Activated CD4-positive, alpha-beta T cell treated with anti-CD3 and anti-CD28 coated beads, Interleukin-2, amount 10 ng/mL, durations not matched to agents 24 days and 14 days (primary cell): ENCODE measurements at places on chromosomes 3 and 15. TPM values are rescaled to one million over a fixed set of nuclear protein-coding genes. Genes with fewer than 3 reads are reported as not detected.

Gene CACNA1D
- 0.62 and 0.77 TPM in 2 replicates for total RNA-seq

DNA sequence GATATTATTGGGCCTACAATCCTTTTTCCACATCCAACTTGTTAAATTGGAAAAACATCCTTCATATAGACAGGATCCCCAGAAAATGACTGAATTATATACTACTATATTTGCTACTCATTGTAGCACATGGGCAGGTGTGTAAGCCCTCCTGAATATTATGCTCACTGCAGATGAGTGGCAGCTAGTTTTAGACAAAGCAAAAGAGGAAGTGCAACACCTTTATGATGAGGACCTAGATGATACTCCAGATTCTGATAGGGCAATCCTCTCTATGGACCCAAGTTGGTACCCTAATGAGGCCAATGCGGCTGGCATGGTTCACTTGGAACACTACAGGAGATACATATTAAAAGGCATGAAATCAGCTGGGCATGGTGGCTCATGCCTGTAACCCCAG lies 119.1 kb upstream of the PLCL2 start:
- DNase-seq, result no peak

GRCh38 chr3:74537857-74538256 lies 76.6 kb downstream of the CNTN3 start:
- DNase-seq, result no peak

GRCh38 chr3:188066141-188066540 lies 87.8 kb upstream of the LPP start:
- DNase-seq, result no peak

GRCh38 chr15:47918877-47919276 lies 201.6 kb downstream of the SEMA6D start:
- DNase-seq, result no peak

- DNase-seq, result no peak
Measured at GRCh38 chr15:90939756-90940155, 4.7 kb downstream of the UNC45A start.
